Retinal pigment epithelial cell (primary cell): ENCODE measurements at places on chromosomes 4 and X.

DNA sequence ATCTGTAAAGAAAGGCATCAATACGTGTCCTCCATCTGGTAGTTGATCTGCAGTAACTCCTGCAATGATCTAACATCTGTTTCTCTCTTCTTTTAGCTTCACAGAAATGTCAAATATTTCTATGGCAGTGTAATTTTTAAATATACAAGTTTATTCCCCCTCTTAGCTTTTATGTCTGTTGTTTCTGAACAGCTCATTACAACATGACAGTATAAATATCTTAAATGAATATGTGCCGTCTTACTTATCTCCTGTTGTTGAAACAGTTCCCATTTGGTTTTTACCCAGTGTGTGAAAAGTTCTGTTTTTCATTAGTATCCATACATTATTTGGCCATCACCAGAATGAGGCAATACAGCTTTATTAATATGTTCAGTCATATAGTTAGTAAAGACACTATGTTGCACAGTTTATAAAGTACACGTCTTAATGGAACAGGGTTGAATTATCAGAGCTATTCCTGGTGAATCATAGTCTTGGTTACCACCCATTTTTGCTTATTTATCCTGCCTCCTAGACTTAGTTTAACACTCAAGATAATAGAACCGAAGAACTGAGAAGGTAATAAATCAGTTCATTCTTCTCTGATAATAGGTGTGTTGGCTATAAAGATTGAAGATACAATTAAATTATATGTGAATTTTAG, 321.6 kb downstream of the TENM3 start:
- DNase-seq, result no peak

DNA sequence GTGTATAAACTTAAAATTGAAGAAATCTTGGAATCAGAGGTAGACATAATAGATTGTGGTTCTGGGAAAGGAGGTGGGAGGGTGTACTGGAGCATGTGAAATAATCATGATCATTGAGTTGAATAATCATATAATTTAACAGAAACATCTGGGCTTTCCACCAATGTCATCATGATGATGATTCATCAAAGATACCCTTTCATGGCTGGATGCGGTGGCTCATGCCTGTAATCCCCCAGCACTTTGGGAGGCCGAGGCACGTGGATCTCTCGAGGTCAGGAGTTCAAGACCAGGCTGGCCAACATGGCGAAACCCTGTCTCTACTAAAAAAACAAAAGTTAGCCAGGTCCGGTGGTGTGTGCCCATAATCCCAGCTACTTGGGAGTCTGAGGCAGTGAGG, 6.7 kb upstream of the RUFY3 start:
- no peak for DNase-seq

DNA sequence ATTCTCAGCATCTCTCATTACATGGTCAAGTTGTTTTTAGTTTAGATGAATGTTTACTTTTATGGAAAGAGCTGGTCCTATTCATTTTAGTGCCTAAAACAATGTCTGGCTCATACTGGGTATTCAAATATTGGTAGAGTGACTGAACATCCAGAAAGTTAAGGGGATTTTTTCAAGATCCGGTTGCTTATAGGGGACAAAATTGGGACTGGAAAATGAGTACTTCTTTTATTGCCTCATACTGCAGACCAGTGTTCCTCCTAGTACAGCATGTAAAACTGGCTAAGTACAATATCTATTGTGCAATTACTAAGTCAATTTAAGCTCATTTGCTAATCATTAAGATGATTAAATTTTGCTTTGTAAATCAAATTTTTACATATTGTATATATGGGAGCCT, 13.9 kb downstream of the RP2 start:
- DNase-seq, result no peak

- peak; percentile 98 for DNase-seq
Observed at GRCh38 chr4:54098375-54098774, 1.6 kb upstream of the GSX2 start.

DNA sequence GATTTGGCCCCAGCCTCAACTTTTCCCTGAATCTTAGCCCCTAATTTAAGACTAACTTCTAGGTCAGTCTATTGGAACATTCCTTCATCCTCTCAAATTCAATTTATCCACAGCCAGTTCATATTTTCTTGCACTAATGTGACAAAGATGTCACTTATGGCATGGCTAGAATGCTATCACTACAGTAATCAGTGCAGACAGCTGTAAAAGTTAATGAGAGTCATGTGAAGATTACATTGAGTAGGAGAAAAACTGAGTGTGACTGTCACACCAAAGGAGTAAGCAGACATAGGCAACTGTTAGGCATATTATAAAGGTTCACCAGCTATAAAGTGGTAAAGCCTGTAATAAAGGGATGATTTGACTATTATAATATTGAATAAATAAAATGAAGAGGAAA, 42.6 kb downstream of the GABRG1 start:
- no peak for DNase-seq
